Daoy (cell line): ENCODE measurements at places on chromosomes 3 and 15. TPM values are rescaled to one million over a fixed set of nuclear protein-coding genes. Genes with fewer than 3 reads are reported as not detected.

The UBAP1L gene
- total RNA-seq: 0.03 and 0.06 TPM in 2 replicates

The CKMT1B gene
- total RNA-seq: 3.4 and 6.5 TPM in 2 replicates

DNA sequence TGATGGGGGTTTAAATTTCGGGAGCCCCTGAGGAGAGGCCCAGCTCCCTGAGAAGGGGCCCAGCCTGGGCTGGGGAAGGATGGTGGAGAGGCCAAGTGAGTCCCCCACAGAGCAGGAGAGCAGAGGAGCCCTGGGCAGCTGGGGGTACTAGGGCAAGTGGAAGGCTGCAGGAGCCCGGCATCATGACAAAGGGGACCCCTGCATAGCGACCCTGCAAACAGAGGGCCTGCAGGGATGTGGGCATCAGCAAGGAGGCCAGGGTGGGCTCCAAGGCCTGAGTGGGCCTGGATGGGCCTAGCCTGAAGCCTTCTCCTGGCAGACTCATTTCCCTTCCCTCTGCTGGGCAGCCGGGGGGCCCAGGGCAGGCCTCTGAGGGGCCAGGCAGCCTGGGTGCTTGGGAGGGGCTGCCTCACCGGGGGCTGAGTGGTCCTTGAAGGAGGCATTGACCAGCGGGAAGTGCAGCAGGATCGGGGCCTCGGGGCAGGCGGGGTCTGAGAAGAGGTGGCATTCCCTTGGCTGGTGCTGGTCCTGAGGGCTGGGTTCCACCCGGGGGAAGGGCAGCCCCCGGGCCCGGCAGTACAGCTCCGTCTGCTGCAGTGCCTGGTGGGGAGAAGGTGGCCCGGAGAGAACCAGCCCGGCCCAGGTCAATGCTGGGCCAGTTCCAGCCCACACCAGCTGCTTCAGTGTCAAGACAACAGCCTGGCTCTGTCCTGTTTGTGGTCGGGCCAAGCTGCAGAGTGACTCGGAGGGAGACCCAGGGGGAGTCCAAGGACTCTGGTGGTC is 24.7 kb downstream of the PLA2G4D start:
- DNase-seq: no peak

DNA sequence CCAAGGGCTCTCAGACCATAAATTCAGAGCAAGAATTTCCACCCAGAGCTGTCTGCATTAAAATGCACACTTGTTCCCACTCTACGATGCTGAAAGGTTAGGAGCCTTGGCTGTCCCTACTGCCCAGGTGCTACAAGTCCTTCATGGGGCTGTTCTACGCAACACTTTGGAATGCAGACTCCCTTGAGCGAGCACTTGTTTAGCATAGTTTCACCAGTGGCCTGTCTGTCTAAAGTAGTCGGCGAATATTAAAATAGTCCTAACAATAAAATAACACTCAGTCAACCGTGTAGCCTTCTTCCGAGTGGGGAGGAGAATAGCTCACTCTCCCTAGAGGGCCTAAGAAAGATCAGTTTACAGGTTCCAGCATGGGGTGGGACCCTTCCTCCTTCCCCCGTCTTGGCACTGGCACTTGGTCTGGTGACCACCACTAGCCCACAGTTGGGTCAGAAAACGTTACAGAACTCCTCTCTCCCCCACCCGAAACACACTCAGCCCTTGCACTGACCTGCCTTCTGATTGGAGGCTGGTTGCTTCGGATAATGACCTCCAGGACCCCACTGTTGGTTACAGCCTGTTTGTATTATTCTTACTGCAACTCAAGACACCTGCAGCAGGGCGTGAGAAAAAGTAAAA is at the start of gene CLDN16:
Gene CLDN16, plus strand, starts transcription at position 586 of the 636 bp plus-strand sequence. CDS start 167 bp downstream, outside the sequence.
- no peak for DNase-seq

DNA sequence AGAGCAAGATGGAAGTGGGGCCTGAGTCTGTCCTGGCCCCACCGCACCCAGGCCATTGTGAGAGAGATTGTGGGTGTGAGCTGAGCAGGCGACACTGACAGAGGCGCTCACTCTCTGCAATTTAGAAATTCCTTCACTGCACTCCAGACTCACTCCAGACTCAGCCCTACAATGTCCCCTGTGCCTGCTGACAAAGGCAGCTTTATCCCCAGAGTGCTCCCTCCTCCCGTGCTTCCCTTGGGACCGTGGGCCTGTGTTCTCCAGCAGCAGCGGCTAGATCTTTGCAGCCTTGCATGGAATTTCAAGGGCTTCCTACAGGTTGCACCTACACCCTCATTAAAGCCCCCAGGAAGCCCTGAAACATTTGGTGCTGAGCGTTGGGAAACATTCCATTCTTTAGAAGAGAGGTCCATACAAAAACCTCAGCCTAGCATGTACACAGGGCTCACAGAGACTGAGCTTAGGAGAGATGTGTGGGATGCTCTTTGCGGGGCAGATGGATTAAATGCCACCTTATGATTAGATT is 1.3 kb upstream of the IL16 start:
- no peak for DNase-seq
